ENCODE measurements at places on chromosomes 1 and 21.

DNA sequence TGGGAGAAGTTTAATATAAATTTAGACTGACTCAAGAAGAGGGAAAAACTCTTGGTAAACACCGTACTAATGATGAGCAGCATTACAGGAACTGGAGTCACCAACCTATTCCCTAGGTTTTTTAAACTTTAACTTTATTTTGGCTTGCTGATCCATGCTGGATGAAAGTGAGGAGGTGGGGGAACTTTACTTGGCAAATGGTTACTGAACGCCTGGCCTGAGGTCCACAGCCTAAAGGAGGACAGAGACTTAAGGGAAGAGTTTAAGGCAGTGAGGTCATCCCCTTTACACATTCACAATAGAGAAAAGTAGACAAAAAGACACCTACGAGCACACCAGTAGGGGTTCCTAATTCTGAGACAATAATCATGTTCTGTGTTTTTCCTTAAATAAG lies 25.6 kb upstream of the A3GALT2 start:
- no peak for DNase-seq

DNA sequence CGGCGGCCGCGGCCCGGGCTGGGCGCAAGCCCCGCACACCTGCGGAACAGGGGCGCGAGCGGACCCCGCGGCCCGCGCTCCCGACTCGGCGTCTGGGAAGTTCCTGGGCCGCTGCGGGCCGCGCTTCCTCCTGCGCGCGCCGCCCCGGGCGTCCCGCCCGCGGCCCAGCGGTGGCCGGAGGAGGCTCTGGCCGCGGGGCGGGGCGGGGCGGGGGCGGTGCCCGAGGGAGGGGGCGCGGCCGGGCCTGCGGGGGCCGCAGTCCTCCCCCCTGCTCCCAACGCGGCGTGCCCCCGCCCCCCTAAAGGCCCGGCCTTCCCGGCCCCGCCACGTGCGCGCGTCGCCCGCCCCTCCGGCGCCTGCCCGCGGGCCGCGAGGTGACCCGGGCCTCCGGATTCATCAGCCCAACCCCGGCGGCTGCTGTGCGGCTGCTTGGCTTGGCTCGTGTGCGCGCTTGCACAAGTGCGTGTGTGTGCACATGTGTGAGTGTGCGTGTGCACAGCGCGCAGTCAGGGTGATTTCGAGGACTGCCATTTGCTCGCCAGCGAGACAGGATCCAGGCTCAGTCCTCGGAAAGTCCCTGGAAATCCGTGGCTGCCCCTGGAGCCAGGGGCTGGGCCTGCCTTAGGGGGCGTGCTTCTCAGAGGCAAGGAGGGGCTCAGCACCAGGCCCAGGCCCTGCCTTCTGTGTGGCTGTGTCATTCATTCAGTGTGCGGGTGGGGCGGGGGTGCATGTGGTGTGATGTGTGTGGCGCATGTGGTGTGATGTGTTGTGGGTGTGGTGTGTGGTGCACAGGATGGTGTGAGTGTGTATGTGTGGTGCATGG lies at the start of gene C2CD2:
Gene C2CD2, minus strand, starts transcription at position 188 of the 823 bp plus-strand sequence. CDS start 370 bp downstream, outside the sequence.
- no peak for DNase-seq

DNA sequence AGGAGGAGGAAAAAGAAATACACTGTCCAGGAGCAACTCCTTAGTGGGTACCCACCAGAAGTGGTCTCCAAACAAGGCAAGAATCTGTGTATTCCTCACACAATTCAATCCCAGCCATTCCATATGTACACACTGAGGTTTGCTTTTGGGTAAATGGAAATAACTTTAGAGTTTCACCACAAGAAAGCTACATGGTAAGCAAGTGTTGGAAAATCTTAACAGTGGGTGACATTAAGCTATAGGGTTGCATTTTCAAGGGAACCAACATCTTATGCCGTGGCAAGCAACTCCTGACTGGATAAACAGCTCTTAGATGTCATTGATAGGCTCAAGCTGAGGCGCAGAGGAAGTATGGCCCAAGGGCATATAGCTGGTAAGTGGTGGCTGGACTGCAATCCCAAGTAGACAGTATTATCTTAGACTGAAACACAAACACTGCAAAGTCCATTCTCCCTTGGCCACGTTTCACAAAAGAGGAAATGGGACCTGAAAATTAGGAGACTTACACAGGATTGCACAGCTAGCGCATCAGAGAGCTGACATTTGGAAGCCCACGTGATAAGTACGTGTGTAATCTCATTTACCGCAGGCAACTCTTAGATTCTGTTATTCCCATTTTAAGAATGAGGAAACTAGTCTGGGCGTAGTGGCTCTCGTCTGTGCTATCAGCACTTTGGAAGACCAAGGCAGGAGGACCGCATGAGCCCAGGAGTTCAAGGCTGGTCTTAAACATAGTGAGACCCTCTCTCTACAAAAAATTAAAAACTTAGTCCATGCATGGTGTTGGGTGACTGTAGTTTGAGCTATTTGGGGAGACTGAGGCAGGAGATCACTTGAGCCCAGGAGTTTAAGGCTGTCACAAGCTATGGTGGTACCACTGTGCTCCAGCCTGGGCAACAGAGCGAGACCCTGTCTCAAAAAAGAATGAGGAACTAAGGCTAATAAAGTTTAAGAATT lies 4.0 kb upstream of the BRWD1 start:
- no peak for DNase-seq

DNA sequence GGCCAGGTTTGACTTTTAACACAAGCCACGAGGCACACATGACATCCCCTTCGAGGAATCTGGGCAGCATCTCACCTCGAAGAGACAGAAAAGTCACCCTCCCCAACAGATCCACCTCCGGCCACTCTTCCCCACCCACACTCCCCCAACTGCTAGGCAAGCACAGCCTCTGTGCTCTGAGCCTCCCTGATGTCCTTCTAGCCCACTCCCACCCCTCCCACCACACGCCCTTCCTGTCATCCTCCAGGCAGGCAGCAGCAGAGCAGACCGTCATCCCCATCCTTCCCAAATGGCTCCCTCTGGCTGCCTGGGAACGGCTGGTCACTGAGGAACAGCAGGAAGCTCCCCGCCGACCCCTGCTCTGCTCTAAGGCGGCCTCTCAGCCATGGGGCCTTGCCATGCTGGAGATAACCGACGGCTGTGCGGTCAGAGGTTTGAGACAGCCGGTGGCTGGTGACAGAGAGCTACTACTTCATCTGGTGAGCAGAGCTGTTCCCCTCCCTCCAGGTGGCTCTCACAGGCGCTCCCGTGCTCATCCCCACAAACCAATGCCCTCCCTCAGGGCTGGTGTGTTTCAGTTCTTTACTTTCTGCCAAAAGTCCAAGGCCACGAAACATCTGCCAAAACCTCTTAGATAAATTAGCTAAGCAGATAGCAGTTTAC lies 25.6 kb downstream of the NPHP4 start:
- no peak for DNase-seq

DNA sequence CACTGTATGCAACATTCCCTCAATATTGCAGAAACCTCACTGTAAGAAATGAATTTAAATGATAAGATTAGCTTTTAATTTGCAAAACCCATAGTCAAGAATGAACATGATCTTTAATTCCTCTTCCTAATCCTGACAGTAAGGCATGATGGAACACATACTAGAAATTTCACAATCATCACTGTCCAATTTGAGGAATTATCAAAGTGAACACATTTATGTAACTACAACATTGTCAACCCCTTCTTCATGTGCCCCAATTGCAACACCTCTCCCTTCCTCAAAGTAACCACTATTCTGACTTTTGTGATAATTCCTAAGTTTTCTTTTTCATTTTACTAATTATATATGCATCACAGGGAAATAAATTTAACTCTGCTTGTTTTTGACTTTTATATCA lies 103.1 kb downstream of the LHX8 start:
- no peak for DNase-seq

DNA sequence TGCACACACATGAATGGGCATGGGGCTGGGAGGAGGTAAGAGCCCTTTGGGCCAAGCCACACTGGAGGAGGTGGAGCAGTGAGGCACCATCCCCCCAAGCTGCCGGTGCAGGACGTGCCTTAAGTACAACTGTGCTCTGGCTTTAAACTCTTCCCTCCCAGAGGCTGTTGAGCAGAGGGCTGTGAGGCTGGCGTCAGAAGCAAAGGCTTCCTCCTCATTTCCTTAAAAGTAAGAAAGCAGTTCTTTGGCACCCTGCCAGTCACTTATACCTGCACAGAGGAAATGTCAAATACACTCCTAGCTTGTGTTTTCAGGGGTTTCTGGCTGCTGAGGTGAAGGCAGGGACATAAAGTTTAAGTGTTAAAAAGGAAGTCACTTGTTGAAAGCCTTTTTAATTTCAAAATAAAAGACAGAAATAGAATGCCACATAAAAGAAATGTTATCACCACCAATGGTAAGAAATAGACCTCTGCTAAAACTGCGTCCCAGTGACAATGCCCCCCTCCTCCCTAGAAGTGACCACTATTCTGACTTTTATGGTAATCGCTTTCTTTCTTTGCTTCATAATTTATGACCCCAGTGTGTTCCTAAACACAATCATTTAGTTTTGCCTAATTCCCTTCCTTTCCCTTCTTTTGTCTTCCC lies 33.0 kb downstream of the LAMC2 start:
- peak; percentile 42 for DNase-seq

DNA sequence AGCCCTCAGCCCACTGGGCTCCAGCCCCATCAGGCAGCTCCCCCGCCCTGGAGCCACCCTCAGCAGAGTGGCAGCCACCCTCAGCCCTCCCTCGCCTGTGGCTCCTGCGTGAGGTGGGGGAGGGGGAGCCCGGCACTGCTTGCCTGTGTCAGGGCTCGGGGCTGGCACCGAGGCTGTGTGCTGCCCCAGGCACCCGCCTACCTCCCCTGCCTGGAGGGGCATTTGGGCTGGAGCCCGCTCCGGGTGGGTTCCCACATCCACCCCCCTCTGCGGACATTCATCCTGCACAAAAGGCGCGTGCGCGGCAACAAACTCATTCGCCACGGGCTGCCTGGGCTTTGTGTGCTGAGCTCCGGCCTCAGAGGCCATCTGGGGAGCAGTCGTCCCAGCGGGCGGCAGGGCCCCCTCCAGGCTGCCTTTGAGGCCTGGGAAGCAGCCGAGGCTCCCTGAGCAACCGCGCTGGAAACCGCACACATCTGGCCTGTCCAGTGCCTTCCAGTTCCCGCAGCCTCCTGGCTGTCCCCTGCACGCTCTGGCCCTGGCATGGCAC lies 12.6 kb upstream of the TNFRSF14 start:
- peak; percentile 63 for DNase-seq

DNA sequence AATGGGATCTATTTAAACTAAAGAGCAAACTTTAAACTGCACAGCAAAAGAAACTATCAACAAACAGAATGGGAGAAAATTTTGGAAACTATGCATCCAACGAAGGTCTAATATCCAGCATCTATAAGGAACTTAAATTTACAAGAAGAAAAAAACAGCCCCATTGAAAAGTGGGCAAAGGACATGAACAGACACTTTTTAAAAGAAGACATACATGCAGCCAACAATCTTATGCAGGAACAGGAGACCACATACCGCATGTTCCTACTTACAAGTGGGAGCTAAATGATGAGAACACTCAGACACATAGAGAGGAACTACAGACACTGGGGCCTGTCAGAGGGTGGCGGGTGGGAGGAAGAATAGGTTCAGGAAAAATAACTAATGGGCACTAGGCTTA lies 149.6 kb downstream of the RPS6KC1 start:
- DNase-seq: no peak

DNA sequence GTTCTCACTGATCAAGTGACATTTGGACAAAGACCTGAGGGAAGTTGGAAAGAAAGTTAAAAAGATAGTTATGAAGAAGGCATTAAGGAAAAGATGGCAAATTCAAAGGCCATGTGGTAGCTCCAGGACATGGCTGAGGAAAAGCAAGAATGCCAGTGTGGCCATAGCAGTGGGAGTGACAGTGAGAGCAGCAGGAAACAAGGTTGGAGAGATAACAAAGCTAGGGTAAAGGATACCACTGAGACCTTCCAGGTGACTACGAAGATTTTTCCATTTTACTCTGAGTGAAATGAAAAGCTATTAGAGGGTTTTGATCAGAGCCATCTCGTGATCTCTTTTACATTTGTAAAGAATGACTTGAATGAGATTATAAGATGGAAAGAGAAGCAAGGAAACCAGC lies 170.6 kb downstream of the SLC44A5 start:
- DNase-seq: no peak

DNA sequence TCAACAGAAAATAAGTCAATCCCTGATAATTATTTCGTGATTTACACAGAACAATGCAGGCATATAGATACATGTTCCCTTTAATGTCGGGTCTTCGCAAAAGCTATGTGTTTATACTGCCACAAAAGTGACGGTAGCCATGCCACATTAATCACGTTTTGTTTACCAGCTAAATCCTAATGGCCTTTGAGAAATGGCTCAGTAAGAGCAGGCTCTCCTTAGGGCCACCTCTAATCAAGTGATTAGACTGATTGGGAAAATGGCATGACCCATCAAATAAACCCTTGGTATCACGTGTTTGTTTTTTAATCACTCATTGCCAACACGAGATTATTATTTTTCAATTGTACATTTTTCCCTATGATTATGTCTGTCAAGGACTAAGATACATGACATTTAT lies 102.0 kb upstream of the USP25 start:
- no peak for DNase-seq

GRCh38 chr1:246078126-246078887 lies 428.8 kb downstream of the SMYD3 start:
- no peak for DNase-seq

- no peak for DNase-seq
Observed at GRCh38 chr1:33025180-33025569, 11.5 kb downstream of the AK2 start.

GRCh38 chr1:61184040-61184713 lies 101.8 kb downstream of the NFIA start:
- no peak for DNase-seq

DNA sequence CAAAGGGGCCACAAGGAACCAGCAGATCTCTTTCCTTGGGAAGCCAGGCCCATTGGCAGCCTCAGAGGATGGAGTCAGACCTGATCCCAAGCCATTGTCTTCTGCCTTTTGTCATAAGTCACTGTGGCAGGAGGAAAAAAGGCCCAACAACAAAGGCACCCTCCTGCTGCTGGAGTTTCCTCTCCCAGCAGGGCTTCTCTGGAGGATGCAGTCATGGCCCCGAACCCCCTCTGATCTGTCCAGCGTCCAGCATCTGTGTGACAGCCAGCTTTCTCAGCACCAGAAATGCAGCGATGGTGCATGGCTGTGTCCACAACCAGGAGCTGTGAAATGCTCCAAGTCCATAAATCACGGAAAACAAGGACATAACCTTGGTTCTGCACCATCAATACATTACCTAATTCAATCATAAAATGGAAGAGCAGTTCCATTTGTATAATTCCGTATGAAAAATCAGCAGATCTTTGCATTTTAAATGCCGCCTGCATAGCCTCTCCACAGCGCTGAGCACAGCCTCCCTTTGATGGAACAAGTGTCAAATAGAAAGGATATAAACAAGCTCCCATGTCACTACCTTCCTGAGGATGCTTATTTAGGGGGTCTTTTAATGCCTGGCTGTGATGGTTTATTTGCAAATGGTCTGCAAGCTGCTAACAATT lies 30.6 kb downstream of the AJAP1 start:
- DNase-seq: no peak

DNA sequence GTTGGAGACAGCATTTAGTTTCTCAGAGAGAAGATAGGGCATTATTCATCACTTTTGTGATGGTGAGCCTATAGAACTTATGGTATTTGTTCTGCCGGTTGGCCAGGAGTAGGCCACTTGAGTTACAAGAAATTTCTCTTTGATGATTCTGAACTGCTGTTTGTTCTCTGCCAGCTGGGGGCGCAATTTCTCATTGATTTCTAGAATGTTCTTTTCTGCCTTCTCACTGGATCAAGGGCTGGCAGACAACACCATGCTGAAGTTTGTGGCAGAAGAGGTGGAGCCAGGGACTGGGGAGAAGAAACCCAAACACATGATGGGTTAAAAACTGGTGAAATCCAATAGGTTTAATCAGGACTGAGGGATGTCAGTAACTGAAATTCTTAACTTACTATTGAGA lies 360.6 kb downstream of the FAM72C start:
- no peak for DNase-seq

All from activated T-cell treated with anti-CD3 and anti-CD28 coated beads, Interleukin-2, amount 50 U/mL, for 1 hour (primary cell).